ENCODE measurements at places on chromosomes 7 and 10. TPM values are rescaled to one million over a fixed set of nuclear protein-coding genes. Genes with fewer than 3 reads are reported as not detected.

Gene TAS2R41
- total RNA-seq: not detected

Gene PAX4
- total RNA-seq: not detected

Gene TOMM7
- 391 TPM for total RNA-seq

Gene TAC1
- total RNA-seq: not detected

Gene SEMA3D
- total RNA-seq: 3.4 TPM

Gene SPDYE8
- not detected for total RNA-seq

DNA sequence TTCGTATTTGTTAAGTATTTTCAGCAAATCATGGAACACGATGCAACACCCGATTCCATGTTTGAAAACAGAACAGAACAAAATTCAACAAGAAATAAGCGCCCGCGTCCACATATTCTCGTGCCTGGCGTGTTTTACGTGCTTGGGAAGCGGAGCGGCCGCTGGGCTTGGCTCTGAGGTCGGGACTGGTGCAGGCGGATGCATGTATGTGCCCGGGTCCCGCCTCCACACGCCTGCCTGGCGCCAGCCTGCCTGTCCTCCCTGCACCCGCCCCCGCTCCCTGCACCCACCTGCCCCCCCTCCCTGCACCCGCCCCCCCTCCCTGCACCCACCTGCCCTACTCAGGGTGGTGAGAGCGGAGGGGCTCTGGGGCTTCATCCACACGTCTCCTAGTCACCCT, 454.5 kb downstream of the DNAJB6 start:
- DNase-seq: no peak

DNA sequence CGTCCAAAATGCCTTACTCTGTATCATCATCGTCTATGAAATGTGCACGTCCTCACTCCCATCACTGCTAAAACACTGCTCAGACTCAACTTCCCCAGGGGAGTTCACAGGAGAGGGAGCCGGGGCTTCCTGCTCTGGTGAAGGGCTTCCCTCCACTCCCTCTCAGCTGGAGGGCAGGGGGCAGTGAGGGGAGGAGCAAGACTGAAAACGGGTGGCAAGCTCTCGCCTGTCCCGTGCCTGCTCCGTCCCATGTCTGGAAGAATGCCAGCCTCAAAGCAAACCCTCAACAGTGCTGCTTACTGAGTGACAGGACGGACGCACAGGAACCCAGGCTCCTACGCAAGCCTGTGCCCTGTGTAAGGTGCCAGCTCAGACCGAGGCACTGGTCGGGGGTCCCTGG, 25.1 kb downstream of the PRKAG2 start:
- DNase-seq: no peak

- DNase-seq: no peak
These were observed 108.7 kb downstream of the TCF7L2 start for GRCh38 chr10:113058523-113059370.

DNA sequence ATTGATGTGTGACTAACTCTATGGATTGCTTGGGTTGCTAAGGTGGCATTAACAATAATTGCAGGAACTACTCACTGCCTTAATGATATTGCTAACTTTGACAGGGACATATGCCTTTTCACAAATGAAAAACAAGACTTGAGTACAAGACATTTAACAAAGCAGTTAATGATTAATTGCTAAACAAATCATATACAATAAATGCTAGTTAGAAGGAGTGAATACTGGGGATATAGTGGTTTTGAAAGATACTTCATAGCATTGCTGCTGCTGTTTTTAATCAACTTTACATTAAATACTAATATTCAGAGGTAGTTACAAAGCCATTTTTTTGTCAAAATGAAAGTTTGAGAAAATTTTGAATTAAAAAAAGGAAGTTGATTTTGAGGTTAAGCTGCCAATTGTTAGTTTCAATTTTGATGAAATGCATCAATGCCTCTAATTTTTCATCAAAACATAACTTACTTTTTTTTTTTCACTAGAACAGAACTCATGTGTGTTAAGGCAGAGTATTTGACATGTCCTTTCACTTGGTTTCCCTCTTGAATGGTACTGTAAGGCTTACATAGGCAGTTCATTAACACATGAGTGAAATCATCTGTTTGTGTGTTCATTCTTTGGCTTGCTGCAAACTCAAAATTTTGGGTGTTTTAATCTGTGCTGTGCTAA, 106.2 kb upstream of the SEMA3D start:
- DNase-seq: no peak

DNA sequence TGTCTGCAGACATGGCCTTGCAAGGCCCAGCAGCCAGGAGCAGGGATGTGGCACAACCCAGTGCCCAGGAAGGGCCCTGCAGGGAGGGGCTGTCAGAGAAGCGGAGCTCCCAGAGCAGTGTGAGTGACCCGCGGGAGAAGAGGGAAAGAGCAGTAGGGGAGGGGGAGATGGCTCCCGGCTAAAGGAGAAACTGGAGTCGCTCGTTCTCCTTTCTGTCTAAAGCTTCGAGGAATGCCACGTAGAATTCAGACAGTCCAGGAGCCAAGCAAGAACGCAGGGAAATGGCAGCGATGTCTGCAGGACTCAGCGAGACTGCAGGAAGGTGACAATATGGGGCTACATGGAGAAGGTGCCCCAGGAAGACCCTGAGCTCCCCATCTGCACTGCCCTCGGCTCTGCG, 22.4 kb upstream of the HABP2 start:
- no peak for DNase-seq

DNA sequence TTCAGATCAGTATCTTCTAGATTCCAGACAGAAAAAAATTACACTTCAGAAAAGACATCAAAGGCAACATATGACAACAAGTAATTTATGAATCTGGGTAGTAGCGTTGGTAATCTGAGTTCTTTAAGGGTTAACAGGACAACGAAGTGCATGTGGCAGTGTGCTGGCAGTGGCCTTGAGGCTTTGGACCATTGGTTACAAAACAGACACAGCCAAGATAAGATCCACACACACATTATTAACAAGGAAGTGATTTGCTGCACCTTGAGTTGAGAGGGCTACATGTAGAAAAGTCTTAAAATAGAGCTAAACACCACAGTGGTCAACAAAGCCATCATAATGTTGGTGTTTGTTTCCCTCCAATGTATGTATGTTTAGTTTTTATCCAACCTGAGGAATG, 40.6 kb downstream of the AKR1D1 start:
- DNase-seq: no peak

Data from A172 (cell line).